ENCODE measurements at places on chromosomes 13 and 19.

DNA sequence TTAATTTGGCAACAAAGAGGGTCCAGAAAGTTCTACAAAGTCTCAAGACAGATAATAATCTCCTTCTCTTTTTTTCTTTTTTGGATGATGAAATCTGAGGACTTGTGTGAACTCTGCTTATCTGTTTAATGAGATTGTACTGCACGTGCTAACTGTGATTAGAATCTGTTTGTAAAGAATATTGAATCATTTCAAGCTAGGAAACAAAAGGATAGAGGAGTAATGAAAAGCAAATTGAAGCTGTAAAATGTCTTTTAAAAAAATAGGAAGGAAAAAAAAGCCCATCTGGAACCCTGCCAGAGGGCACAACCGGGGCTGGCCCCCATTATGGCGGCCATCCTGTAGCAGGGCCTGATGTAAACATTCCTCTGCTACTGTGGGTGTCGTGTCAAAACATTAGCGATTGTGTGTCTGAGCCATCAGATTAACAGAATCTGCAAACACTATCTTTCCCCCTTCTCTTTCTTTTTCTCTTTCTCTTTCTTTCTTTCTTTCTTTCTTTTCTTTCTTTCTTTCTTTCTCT lies 83.0 kb downstream of the FLT1 start:
- no peak for DNase-seq

- no peak for DNase-seq
These were observed 9.3 kb downstream of the POU2F2 start for GRCh38 chr19:42122691-42123607.

GRCh38 chr19:57280962-57281400 lies 696 bp downstream of the ZNF460 start:
- no peak for DNase-seq

DNA sequence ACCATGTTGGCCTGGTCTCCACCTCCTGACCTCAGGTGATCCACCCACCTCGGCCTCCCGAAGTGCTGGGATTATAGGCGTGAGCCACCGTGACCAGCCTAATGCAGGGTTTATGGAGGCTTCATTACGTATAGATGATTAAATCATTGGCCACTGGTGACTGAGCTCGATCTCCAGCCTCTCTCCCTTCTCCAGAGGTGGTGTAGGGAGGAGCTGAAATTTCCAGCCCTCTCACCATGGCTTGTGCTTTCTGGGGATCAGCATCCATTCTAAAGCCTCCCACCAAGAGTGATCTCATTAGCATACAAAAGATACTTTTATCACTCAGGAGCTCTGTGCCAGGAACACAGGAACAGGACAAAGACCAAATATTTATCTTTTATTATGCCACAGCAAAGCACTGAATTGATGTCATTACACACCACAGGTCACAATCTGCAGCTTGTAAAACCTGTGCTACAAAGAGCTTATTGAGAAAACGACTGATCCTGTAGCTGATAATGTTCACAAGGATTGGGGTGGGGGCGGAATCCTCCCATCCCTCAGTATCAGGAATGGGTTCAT lies 32.4 kb downstream of the RHPN2 start:
- no peak for DNase-seq

- no peak for DNase-seq
These were observed 547.5 kb upstream of the SPRY2 start for GRCh38 chr13:80888390-80888789.

GRCh38 chr19:41932720-41933332 lies 4.6 kb upstream of the ERFL start:
- DNase-seq = no peak

GRCh38 chr19:44747739-44748425 lies 626 bp upstream of the BCL3 start:
- no peak for DNase-seq

DNA sequence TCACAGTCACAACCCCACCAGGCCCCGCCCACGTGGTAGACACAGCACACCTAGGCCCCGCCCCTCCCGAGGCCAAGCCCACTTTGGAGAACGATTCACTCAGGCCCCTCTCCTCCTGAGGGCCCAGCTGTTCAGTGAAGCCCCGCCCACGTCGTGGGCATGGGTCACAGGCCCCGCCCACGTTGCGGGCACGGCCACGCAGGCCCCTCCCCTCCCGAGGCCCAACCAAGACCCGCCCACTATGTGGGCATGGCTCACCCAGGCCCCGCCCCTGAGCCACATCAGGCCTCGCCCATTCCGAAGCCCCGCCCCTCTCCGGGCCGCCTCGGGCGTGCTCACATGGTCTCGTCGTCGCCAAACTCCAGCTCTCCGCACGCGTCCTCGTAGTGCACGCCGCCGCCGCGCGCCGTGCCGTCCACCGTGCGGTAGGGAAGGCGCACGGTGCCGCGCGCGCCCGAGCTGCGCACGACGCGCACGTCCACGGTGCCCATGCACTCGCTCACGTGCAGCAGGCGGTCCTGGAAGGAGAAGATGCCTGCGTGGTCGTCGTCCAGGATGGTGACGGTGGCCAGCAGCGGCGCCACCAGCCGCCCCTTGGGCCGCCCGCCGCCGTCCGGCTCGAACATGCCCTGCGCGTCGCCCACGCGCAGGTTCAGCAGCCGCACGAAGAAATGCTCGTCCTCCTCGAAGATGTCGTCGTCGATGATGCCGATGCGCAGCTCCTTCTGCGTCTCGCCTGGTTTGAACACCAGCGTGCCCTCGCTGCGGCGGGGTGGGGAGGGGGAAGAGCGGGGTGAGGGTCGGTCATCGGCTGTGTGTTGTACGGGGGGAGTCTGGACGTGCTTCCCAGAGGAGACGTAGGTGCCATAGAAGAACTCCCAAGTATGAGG lies 24.0 kb downstream of the SLC8A2 start:
- no peak for DNase-seq

Data from fibroblast of skin of left biceps (primary cell).